Airway epithelial cell (primary cell): ENCODE measurements at places on chromosomes 6 and 20. TPM values are rescaled to one million over a fixed set of nuclear protein-coding genes. Genes with fewer than 3 reads are reported as not detected.

The CRIP3 gene
- not detected in 2 replicates for total RNA-seq

The PRDM13 gene
- total RNA-seq: not detected in 2 replicates

The SDCBP2 gene
- total RNA-seq: 28.1 and 33.9 TPM in 2 replicates

The CASS4 gene
- 0.21 TPM in 1 of 2 replicates, not detected in the other for total RNA-seq

The TNXB gene
- under 0.01 and 0.05 TPM in 2 replicates for total RNA-seq

The OXT gene
- not detected in 2 replicates for total RNA-seq

The SIGLEC1 gene
- total RNA-seq: not detected in 2 replicates

The CABLES2 gene
- total RNA-seq: 4.0 and 4.8 TPM in 2 replicates

The OR2B6 gene
- not detected in 2 replicates for total RNA-seq

The PNLDC1 gene
- 0.14 TPM in 2 replicates for total RNA-seq

The XKR7 gene
- total RNA-seq: not detected in 2 replicates

The PEX7 gene
- 11.5 and 16.4 TPM in 2 replicates for total RNA-seq
